ENCODE measurements at places on chromosomes 5 and 9.

GRCh38 chr5:74946471-74946870 is 80.3 kb upstream of the FAM169A start:
- DNase-seq = no peak

- no peak for DNase-seq
Observed at GRCh38 chr5:43332401-43332800, 19.2 kb upstream of the HMGCS1 start.

DNA sequence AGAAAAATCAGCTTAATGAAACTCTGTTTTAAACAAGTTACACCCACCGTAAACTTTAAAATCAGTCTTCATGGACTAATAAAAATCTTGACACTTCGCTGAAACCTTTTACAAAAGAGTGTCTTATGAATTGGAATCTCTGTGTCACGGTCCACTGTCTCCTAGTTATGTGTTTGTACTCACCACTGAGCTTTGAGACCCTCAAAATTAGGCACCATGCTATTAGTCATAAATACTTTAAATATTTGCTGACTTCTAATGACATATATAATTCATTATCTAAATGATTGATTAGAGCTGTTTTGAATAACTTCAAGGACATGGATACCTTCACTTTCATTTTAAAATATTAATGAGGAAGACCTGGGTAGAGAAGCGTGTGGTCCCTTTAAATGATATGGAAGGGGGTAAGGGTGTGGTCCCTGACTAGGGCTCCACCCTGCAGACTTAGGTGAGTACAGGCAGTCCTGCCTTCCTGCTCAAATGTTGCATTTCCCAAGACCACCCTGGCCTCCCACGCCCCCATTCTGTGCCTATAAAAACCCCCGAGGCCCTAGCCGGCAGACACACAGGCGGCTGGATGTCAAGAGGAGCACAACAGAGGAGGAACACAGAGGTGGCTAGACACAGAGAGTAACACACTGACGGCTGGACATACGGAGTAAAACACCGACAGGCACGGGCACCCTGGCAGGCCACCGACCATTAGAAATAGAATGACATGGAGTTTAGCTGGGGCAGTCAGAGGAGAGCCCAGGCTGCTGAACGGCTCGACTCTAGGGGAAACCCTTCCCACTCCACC is 179.0 kb upstream of the CDH9 start:
- DNase-seq = no peak

GRCh38 chr9:10112798-10113197 is 500.0 kb downstream of the PTPRD start:
- no peak for DNase-seq

- DNase-seq = no peak
Observed at GRCh38 chr5:96177303-96177869, 215.7 kb upstream of the ELL2 start.

DNA sequence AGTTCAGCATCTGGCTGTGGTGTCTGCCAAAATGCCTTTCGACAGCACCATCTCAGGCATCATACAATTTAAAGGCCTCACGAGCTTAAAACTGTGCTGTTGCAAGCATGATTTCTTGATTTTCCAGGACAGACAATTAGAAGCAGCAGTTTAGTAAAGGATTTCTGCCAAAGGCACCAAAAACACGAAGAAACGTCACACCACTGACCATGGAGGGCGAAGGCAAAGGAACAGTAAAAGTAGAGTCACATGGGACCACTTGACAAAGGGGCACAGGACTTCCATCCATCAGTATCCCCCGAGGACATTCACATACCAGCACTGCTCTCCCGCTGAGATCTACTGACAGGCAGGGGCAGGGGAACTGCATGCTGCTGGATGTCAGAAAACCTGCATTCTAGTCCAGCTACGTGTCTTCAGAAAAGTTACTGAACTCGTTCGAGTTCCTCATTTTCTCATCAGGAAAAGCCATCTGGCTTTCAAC is 70.4 kb upstream of the FBXW11 start:
- no peak for DNase-seq

- DNase-seq = no peak
Observed at GRCh38 chr9:128275198-128276007, at the start of gene GOLGA2. TSS of gene GOLGA2 (minus strand) at chr9:128276007. CDS start at chr9:128275976, 31 bp downstream.

DNA sequence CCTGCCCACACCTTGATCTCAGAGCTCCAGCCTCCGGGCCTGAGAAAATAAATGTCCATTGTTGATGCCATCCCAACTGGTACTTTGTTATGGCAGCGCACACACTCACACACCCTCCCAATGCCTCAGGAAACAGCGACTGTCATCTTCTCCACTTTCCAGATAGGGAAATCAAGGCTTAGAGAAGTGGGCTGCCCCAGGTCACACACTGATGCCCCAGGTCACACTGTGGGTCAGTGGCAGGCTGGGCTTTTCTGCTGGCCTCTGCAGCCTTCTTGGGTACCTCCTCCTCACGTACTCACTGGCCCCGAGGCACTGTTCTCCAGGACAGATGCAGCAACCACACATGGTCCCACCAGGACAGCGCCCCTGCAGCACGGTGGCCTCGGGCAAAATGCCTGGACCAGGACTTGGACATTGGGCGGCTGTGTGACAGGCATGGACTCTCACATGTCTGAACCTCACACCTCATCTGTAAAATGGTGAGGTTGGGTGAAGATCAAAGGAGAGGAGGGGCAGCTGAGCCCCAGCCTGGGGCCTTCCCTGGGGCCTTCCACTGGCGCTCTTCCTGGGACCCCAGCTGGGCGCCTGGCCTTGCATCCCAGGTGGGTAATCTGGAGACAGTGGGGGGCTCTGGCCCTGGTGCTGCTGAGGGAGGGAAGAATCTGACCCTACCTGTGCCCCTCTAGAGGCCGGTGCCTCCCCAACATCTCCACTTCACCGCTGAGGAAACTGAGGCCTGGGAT is 156.0 kb downstream of the COL23A1 start:
- no peak for DNase-seq

DNA sequence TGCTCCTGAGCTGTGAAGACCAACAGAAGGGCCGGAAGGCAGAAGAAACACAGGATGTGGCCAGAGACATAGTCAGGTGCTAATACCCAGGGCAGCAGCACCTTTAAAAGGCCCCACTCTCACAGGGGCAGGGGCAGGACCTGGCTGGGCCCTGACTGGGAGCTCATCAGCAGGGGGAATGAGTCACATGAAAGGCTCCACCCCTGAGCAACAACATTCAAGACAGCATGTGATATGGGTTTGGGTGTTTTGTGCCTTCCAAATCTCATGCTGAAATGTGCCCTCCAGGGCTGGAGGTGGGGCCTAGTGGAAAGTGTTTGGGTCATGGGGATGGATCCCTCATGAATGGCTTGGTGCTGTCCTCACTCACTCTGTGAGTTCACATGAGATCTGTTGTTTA is 181.7 kb downstream of the ERCC6L2 start:
- no peak for DNase-seq

GRCh38 chr5:168672888-168673287 is 93.7 kb upstream of the PANK3 start:
- no peak for DNase-seq

- DNase-seq = no peak
Observed at GRCh38 chr5:119629339-119629738, at the start of gene FAM170A. TSS of gene FAM170A (plus strand) at chr5:119629558. CDS start at chr5:119629769, 211 bp downstream.

- no peak for DNase-seq
Observed at GRCh38 chr9:77099388-77099787, 77.9 kb upstream of the VPS13A start.

GRCh38 chr5:150122158-150122510 is 33.5 kb downstream of the PDGFRB start:
- DNase-seq = no peak

DNA sequence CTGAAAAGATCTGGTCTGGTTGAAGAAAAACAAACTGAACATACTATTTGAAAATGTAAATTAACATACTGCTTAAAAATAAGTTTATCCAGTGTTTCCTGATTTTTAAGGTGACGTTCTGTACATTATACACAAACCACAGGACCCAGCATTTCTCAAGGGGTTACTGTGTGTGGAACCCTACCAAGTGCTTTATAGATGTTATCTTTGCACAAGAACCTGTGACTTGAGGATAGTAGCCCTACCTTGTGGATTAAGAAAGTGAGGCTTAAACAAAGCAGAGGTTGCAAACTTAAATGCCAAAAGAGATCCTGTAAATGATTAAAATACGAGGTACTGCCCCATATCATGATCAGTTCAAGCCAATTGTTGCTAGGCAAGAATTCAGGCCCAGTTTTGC is 4.7 kb downstream of the KLF9 start:
- no peak for DNase-seq

DNA sequence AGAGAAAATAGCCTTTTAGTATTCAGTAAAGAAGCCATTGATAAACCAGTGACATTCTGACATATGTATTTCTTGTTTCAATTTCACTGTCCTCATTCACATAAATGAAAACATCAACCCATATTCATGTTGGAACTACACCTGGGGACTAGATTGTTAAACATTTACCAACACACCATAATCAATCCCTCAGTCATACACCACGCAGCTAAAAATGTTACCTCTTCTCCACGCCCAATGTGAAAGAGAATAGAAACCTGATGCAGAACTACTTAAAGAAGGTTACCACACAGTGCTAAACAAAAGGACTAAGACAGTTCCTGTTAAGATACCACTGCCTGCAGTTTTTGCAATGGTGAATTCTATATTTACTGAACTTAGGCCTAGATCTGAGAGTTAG is 518.9 kb downstream of the PRELID2 start:
- no peak for DNase-seq

- no peak for DNase-seq
Observed at GRCh38 chr5:154112255-154112654, 73.5 kb downstream of the MFAP3 start.

GRCh38 chr5:100270023-100270771 is 265.0 kb upstream of the FAM174A start:
- no peak for DNase-seq

DNA sequence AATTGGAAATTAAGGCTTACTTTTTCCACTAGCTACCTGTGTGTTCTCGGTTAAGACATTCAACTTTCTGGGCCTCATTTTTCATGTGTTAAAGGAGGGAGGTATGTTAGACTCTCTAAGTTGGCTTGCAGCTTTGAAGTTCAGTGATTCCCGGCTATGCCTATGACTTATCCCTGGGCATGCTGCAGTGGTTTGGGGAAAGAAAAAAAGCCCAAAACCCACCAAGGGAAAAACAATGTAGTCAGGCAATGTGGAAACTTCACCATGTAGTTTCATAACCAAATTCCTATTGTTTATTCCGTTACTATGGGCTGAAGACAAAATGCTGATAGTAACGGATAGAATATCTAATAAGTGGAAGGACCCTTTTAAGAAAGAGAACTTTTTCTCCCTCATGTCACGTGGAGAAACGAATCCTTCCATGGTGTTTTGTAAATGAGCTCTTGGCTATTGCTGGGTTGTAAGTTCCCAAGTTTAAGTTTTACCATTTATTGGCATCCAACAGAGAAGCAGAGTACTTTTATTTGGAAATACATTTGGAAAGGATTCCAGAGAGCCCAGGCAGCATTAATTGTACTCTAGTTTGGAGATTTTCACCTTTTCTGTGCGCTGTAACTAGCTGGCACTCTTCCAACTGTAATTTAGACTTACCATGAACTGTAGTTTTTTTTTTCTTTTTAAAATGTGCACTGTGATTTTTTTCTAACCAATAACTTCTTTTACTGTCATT is 84.9 kb upstream of the MPDZ start:
- DNase-seq = no peak

- DNase-seq = peak; percentile 49
Observed at GRCh38 chr9:91423785-91424402, at the start of gene NFIL3. TSS of gene NFIL3 (minus strand) at chr9:91423832. CDS start at chr9:91410734, 13,098 bp downstream.

GRCh38 chr5:148145916-148146315 is 22.4 kb upstream of the SPINK14 start:
- no peak for DNase-seq

- no peak for DNase-seq
Observed at GRCh38 chr5:132528866-132529634, 14.3 kb downstream of the IL5 start.

GRCh38 chr9:124016175-124017050 is 4.8 kb downstream of the LHX2 start:
- DNase-seq = no peak

DNA sequence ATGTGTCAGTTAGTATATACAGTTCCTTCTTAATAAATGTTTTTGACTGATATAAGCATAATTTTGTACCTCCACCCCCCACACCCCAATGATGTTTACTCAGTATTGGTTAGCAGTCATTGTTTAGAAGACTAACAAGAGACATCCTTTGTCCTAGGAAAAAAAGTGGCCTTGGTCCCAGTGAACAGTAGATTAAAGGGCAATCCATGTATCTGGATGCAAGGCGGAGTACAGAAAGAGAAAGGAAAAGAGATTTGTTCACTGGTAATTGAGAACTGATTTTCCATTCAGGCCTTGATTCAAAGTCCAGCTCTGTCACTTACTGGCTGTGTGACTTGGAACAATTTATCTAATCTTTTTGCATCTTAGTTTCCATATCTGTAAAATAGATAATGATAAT is 4.6 kb downstream of the RALGPS1 start:
- no peak for DNase-seq

DNA sequence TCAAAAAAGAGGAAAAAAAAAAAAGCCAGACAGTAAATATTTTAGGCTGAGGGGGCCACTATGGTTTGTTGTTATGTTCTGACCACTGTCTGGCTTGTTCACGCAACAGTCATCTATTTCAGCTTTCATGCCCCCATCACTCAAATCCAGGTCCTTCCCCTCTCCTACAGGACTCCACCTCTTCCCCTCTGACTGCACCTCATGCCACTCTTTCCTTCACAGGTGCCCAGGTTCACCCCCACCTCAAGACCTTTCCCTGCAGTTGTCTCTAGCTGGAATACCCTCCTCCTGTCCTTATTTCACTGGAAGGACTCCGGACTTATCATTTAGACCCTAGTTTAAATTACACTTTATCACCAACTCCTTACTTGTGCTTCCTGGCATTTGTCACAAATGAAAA is 3.5 kb downstream of the RPS14 start:
- no peak for DNase-seq

GRCh38 chr5:57411982-57412381 is 70.6 kb downstream of the ACTBL2 start:
- no peak for DNase-seq

DNA sequence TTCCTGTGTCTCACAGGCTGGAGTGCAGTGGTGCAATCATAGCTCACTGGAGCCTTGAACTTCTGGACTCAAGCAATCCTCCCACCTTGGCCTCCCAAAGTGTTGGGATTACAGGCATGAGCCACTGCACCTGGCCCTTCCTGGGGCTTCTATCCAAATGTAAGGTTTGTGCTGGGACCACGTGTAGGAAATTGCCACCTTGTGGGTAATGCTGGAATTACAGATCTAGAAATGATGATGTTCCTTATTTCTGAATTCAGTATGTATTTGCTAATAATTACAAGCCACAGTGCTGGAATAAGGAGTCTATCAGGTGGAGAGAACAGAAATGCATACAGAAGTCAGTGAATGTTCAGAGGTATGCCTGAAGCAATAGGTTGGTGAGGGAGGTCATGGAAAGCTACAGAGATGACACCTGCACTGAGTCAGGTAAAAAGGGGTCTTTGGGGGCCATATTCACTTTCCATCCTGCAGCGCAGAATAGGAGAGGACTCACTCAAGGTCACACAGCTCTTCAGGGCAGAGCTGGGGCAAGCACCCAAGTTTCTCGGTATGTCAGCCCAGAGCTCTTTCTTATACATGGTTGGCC is 8.8 kb upstream of the IGFBPL1 start:
- DNase-seq = no peak

- DNase-seq = no peak
Observed at GRCh38 chr9:18890372-18890771, 142.6 kb downstream of the SAXO1 start.

GRCh38 chr5:1728846-1729245 is 70.8 kb downstream of the MRPL36 start:
- DNase-seq = no peak

- no peak for DNase-seq
Observed at GRCh38 chr5:119501671-119502179, 49.4 kb downstream of the HSD17B4 start.
